ENCODE measurements at places on chromosomes 3 and 15.
A peak's percentile ranks its signal among the peaks of the same experiment; 100 is the strongest.

DNA sequence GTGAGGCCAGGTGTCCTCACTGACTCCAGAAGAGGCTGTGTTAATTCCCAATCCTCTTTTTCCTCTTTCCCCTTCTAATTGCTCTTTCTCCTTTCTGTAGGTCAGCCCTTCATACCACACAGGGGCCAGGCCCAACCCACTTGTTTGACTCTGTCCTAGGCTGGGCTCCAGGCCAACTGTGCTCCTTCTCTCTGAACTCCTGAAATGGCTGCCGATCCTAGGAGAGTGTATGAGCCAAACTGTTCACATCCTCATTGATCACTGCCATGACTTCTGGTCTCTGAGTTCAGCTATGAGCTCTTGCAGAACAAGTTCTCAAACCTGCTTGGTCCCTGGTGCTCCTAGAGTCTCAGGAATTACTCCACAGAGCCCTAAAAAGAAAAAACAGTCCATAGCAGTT is 145.1 kb downstream of the VGLL4 start:
- DNase-seq: no peak

DNA sequence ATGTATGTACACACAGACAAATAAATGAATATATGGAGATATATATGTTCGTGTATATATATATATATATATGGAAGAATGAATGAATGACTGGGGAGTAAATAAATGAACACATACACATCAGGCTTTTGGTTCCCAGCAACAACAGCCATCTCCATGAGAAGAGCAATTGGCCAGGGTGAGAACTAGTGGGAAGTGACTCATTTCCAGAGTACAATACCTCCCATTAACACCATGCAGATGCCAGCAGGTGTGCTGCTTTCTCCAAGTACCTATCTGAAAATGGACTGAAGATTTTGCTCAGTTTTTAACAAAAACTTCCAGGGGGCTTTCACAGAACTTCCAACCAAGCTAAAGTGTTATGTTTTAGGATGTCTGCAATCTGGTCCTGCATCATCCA is 179.8 kb upstream of the SLC2A2 start:
- DNase-seq: no peak

DNA sequence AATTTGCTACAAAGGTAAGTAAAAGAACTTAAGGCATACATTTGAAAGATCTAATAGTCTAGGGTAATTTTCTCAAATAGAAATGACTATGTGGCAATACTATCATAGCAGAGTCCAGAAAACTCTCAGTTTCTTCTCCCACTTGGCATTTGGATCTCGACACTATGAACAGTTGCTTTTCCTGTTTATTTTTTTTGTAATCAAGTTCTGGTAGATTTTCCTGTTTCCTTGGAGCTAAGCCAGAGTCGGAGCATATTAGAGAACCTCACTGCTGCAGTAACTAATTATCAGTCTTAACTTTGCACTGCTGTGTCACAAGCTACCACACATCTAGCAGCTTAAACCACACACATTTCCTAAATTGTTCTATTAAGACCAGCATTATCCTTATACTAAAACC is 44.9 kb upstream of the ZNF385D start:
- DNase-seq: no peak

DNA sequence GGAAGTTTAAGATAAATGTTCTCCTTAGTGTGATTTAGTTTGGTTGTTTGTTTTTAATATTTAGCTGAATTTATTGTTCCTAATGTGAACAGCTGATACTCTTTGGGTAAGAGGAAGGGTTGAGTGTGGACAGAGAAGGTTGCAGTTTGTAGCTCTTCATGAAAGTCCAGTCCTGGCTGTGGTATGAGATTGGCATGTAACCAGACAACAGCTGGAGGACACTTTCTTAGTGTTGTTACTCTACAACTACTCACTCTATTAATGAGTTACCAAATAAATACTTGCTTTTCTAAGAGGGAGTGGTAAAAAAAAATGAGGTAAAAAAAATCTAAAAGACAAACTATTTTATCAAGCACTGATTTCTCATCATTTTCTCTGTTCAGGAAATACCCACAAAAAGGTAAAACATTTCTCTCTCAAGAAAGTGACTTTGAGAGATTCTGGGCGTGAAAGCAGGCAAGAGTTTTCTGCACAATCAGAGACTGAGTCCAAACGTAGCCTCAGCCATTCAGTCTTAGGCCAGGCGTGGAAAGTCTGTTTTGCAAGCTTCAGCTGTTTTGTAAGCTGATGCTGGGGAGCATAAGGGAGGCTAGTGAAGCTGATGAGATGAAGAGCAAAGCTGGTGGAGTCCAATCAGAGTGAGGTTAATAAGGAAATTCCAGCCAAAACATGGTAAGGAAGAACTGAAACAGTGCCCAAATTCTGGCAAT is 138.5 kb upstream of the ARPP21 start:
- no peak for DNase-seq

GRCh38 chr3:13095408-13095937 is 22.2 kb upstream of the IQSEC1 start:
- DNase-seq: no peak

DNA sequence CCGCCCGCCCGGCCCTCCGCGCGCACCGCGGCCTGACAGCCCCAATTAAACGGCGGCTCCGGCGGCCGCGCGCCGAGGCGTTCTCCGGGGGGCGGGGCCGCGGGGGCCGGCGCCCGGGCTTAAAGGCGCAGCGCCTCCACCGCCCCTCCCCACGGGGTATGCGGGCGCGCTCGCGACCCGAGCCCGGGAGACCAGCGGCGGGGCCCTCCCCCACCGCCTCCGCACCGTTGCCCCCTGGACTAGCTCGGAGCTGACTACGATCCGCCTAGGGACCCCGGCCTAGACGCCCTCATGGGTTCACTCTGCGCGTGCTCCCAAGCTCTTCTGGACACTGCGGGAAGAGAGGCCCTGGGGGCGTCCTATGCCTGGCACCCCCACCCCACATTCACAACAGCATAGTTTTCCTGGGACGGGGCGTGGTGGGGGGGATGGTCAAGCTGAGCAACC is at the start of gene DUSP7:
Gene DUSP7 (minus strand): TSS at position 51 of the 447 bp plus-strand sequence. CDS start 205 bp downstream, outside the sequence.
- DNase-seq: peak; percentile 87

DNA sequence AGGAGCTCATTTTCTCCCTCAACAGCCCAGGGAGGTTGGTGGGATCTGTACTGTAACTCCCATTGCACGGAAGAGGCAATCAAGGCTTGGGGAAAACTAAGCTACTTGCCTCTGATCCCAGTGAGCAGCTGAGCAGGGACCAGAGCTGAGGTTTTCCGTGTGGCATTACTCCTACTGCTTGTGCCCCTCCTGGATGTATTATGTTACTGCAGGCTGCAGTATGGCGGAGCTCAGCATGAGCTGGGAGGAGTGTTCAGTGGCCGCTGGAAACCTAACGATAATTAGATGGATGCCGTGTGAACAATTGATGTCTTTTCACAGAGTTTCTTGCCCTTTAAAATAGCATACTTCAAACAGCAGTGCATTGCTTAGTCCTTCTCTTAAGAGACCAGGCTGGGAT is 2.0 kb upstream of the TPRG1 start:
- no peak for DNase-seq

GRCh38 chr15:69032031-69032430 is 17.5 kb downstream of the NOX5 start:
- DNase-seq: no peak

DNA sequence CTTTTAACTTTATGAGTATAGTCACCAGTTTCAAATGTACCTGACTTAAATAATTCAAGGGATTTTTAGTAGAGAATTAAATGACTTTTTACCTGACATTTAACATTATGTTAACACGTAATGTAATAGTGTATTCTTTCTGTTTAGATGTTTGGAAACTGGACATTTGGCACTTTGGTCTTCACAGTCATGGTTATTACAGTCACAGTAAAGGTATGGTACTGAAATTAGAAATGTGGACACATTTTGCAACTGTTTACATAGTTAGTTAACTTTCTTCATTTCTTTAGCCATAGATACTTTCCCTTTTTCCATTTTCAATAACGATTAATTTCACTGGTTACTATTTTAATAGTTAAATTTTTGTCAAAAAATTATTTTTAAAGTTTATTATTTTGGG is 83.8 kb downstream of the DCUN1D1 start:
- DNase-seq: no peak
